ENCODE measurements at places on chromosomes 13 and 19.

GRCh38 chr13:110232756-110233155 lies 74.2 kb downstream of the COL4A1 start:
- DNase-seq = no peak

- DNase-seq = no peak
Observed at GRCh38 chr19:10769533-10770491, 51.9 kb downstream of the DNM2 start.

DNA sequence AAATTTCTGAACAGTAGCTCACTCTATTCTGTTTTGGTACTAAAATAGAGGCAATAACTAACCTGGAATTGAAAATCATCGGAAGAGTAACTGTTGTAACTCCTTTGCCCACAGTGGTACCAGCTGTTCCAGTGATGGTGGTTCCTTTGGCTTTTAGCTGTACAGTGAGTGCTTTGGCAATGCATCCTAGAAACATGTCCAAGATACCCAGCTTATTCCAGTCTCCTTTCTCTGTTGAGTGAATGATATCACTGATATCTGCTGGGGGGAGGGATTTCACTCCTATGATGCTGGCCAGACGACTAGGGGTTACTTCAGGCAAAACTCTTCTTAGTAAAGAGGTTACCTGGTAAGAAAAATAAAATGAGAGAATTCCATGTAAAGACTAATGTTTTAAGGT lies 40.6 kb upstream of the FBXL3 start:
- DNase-seq = no peak

DNA sequence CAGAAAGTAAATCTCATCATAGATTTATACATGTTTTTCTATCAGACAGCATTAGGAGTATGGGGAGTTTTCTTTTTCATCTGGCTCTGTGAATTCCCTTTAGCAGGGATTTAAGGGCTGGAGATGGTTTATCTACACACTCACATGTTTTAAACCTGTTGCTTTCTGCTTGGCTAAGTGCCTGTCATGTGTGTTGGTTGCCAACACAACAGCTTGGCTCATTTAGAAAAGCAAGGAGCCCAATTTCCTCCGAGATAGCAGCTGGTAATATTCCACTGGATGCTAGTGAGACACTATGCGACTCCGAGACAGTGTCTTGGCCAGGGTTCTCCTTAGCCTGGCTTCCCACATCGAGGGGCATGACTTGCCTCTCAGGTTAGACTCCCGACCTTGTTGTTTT lies 83.3 kb downstream of the KLF5 start:
- DNase-seq = no peak

- no peak for DNase-seq
Observed at GRCh38 chr19:17647071-17648020, 40.8 kb downstream of the UNC13A start.

DNA sequence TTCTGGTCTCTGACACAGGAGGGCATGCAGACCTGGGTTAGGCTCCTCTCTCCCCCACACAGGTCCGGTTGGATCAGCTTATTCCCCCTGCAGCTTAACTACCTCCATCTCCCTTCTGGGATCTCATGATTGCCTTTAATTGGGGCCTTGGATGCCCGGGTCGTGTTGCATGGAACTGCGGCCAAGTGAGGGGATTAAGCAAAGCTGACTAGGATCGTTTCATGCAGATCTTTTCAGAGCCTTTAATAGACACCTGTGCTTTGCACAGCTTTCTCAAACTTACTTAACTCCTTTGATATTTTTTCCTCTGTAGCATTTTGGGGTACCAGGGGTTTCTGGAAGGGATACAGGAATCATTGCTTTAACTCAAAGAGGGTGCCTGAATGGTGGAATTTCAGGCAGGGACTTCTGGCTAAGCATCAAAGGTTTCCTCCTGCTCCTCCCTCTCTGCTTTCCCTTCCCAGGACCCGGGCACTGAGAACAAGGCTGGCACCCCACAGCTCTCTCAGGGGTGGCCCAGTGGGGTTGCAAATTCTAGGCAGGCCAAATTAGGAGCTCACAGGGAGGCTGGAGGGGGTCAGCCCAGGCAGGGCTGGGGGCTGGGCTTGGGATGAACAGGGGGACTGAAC lies 477 bp downstream of the NFILZ start:
- no peak for DNase-seq

DNA sequence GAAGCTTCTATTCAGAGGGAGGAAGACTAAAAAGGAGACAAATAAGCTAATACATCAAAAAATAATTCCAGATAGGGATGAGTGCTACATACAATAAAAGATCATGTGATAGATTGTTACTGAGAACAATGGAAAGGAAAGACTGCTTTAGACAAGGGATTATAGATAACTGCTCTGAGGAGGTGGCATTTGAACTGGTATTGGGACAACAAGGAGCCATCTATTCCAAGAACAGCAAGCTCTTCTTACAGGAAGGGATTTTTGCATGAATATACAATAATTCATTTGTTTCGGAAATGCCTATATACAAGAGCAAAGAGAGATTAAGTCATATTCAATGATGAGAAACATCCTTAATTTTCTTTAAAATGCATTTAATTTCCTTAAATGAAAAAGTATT lies 540.5 kb upstream of the KLF12 start:
- no peak for DNase-seq

GRCh38 chr19:5308451-5309437 lies 31.9 kb downstream of the PTPRS start:
- peak; percentile 41 for DNase-seq

Data from omental fat pad (tissue), 4 donors.